T-helper 17 cell (primary cell): ENCODE measurements at places on chromosomes 5 and 9.

DNA sequence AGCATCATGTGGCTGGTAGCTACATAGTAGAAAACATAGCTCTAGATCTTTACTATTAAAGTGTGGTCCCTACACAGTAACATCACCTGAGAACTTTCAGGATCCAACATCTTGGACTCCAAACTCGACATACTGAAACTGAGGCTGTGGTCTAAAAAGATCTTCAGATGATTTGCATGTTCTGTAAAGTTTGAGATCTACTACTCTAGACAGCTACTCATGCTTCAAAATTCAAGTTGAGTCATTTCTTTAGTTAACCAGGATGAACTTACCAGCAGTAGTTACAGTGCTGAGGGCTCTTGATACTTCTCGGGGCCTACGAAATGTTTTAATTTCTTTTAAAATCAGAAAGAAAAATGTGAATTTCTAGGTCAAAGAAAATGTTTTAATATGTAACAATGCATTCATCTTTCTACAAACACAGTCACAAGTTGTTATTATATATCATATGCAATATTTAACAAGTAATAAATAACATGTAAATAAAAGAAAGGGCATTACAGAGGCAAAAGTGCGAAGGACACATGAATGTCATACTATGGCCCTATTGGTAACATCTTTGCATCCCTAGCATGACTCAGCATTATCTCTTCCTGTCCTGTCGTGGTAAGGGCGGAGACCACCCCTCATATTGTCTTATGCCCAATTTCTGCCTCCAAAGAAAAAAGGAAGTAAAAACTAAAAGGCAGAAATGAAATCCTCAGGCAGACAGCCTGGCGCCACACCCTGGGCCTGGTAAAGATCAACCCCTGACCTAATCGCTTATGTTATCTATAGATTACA lies 563.9 kb upstream of the TLE4 start:
- no peaks in the 10 kb centered on the region for H3K4me1 ChIP-seq
- H3K4me3 ChIP-seq, result no peak overlapping the region
- H3K27me3 ChIP-seq, result no peaks in the 10 kb centered on the region
- H3K36me3 ChIP-seq, result no peaks in the 10 kb centered on the region
- H3K27ac ChIP-seq, result no peak overlapping the region

- no peak overlapping the region for H3K27ac ChIP-seq
- DNase-seq, result no peak
- no peaks in the 10 kb centered on the region for H3K4me1 ChIP-seq
- H3K4me3 ChIP-seq, result no peak overlapping the region
- H3K27me3 ChIP-seq, result peaks cover 63% of the 10 kb centered on the region
These were observed 8.4 kb downstream of the IRX2 start for GRCh38 chr5:2742921-2743679.

GRCh38 chr5:135140446-135141204 lies 106.6 kb upstream of the PITX1 start:
- peaks cover 15% of the 10 kb centered on the region for H3K27me3 ChIP-seq
- H3K4me3 ChIP-seq, result no peak overlapping the region
- no peaks in the 10 kb centered on the region for H3K36me3 ChIP-seq
- no peak overlapping the region for H3K27ac ChIP-seq
- no peak for DNase-seq

GRCh38 chr5:94064025-94064424 lies 322.6 kb upstream of the POU5F2 start:
- no peaks in the 10 kb centered on the region for H3K27me3 ChIP-seq
- DNase-seq, result no peak
- no peak overlapping the region for H3K4me3 ChIP-seq
- H3K4me1 ChIP-seq, result peaks cover 4% of the 10 kb centered on the region
- H3K36me3 ChIP-seq, result peaks cover 8% of the 10 kb centered on the region

DNA sequence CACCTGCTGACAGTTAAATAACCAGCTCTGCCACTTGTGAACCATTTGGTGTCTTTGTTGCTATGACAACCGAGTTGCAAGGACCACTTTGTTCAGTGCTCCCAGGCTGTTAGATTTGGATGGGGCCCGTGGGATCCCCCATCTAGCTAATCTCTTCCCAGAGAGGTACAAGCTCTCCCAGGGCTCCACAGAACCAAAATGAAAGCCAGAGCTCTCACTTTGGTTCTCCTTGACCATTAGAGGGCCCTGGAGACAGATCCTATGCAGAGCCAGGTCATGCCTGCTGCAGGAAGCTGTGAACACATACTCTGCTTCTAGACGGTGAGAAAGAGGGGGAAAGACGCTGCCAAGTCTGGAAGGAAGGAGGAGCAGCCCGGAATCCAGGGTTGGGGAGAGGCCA lies 224.6 kb downstream of the GABBR2 start:
- no peak for DNase-seq
- H3K4me1 ChIP-seq, result no peaks in the 10 kb centered on the region
- H3K36me3 ChIP-seq, result no peaks in the 10 kb centered on the region

DNA sequence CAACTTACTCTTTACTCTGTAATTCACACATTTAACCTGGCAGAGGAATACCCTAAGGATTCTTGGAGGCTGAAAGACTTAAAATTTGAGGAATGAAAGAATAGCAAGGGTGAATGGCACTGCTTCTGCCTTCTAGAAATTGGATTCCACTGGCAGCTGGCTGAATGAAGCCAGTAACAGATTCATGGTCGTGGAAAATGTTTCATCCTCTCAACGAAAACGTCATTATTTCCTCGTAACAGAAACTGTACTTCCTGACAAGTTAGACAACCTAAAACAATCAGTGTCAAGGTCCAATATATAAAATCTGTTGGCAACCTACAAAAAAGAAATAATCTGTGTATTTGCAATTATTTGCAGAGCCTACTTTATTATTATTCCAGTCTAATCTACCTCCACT lies 39.7 kb downstream of the BNC2 start:
- no peak overlapping the region for H3K27ac ChIP-seq
- H3K4me3 ChIP-seq, result no peak overlapping the region
- no peak for DNase-seq
- no peaks in the 10 kb centered on the region for H3K4me1 ChIP-seq
- no peaks in the 10 kb centered on the region for H3K27me3 ChIP-seq

GRCh38 chr9:116191576-116192415 lies 38.2 kb downstream of the PAPPA start:
- no peaks in the 10 kb centered on the region for H3K36me3 ChIP-seq
- H3K4me3 ChIP-seq, result no peak overlapping the region
- H3K4me1 ChIP-seq, result no peaks in the 10 kb centered on the region
- no peak overlapping the region for H3K27ac ChIP-seq
- no peak for DNase-seq

DNA sequence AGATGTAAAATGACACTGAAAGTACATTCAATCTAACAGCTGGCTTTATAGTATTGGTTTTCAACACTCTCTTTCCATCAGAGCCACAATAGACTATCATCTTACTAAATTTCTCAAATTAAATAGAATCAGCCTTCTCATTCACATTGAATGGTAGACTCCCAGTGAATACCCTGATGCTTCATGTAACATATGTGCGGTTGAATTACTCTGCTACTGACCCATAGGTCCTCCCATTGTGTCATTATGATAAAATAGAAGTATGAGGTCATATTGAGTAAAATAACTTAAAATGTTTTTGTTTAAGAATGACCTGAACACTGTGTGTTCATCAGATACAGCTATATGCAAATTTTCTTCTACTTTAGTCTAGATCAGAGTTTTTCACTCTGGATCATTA lies 75.9 kb upstream of the ADAMTSL1 start:
- no peak overlapping the region for H3K4me3 ChIP-seq
- no peak for DNase-seq
- no peak overlapping the region for H3K27ac ChIP-seq
- no peaks in the 10 kb centered on the region for H3K36me3 ChIP-seq
- no peaks in the 10 kb centered on the region for H3K4me1 ChIP-seq

- no peak overlapping the region for H3K4me3 ChIP-seq
- no peaks in the 10 kb centered on the region for H3K27me3 ChIP-seq
These were observed 986.9 kb downstream of the CDH18 start for GRCh38 chr5:19001054-19001453.

- no peaks in the 10 kb centered on the region for H3K36me3 ChIP-seq
- H3K27me3 ChIP-seq, result no peaks in the 10 kb centered on the region
- no peak overlapping the region for H3K27ac ChIP-seq
- no peaks in the 10 kb centered on the region for H3K4me1 ChIP-seq
These were observed 18.6 kb upstream of the KDM4C start for GRCh38 chr9:6739218-6739617.

GRCh38 chr5:116453988-116454411 lies 120.6 kb downstream of the SEMA6A start:
- DNase-seq, result no peak
- no peaks in the 10 kb centered on the region for H3K27me3 ChIP-seq
- H3K27ac ChIP-seq, result no peak overlapping the region
- H3K4me3 ChIP-seq, result no peak overlapping the region

- H3K4me3 ChIP-seq, result no peak overlapping the region
- H3K36me3 ChIP-seq, result no peaks in the 10 kb centered on the region
These were observed 191.9 kb upstream of the SLC27A6 start for GRCh38 chr5:128773378-128773777.

- DNase-seq, result no peak
- H3K36me3 ChIP-seq, result peaks cover 3% of the 10 kb centered on the region
- H3K27me3 ChIP-seq, result peaks cover 21% of the 10 kb centered on the region
- no peak overlapping the region for H3K27ac ChIP-seq
- H3K4me1 ChIP-seq, result no peaks in the 10 kb centered on the region
These were observed 53.9 kb upstream of the PITX1 start for GRCh38 chr5:135087950-135088349.

- no peaks in the 10 kb centered on the region for H3K4me1 ChIP-seq
- H3K27ac ChIP-seq, result no peak overlapping the region
- peaks cover 19% of the 10 kb centered on the region for H3K27me3 ChIP-seq
- H3K36me3 ChIP-seq, result no peaks in the 10 kb centered on the region
- H3K4me3 ChIP-seq, result no peak overlapping the region
These were observed 106.5 kb upstream of the CCDC112 start for GRCh38 chr5:115402822-115403577.

GRCh38 chr9:96611302-96611701 lies 8.3 kb downstream of the CDC14B start:
- H3K27ac ChIP-seq, result no peak overlapping the region
- peaks cover under 1% of the 10 kb centered on the region for H3K4me1 ChIP-seq
- no peak for DNase-seq
- peaks cover 68% of the 10 kb centered on the region for H3K27me3 ChIP-seq

DNA sequence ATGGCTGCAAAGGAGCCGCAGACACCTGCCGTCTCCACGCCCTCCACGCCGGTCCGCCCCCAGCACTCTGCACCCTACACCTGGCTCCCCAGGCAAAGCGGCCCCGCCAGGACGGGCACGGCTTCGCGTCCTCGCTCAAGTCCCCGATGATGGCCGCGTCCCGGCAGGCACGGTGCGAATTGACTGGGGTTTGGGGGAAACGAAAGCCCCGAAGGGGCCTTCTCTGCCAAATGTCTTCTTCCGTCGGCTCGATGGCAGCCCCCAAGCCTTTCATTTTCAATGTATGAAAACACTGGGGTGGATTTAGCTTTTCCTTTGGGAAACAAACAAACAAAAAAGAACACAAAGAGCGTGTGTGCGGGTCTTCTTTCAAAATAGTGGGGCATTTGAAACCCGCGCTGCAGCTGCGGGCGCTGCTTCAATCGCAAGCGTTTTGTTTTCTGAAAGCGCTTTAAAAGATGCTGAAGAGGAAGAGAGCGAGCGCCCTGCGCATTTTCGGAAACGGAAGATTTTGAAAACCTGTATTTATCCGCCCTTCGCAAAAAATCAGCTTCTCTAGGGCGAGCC lies 160.0 kb downstream of the RMI1 start:
- peaks cover 3% of the 10 kb centered on the region for H3K36me3 ChIP-seq
- no peak overlapping the region for H3K27ac ChIP-seq
- H3K4me1 ChIP-seq, result peaks cover 10% of the 10 kb centered on the region
- H3K4me3 ChIP-seq, result peak overlapping the region; percentile 85

DNA sequence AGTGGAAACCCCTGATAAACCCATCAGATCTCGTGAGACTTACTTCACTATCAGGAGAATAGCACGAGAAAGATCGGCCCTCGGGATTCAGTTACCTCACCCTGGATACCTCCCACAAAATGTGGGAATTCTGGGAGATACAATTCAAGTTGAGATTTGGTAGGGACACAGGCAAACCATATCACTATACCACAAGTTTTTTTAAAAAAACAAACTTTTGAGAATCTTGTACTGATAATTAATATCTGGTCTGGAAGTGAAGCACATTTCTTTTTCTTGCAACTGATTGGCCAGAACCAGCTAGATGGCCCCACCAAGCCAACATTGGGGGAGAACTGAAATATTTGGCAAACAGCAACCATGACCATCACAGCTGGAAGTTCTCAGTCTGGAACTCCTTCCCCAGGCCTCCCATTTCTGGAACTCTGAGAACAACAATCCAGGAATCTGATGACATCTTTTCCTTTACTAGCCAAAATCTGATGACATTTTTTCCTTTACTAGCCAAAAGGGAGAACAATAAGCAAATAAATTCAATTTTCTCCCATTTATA lies 51.8 kb upstream of the CDKN2B start:
- H3K27me3 ChIP-seq, result no peaks in the 10 kb centered on the region
- no peak overlapping the region for H3K27ac ChIP-seq
- peaks cover 22% of the 10 kb centered on the region for H3K4me1 ChIP-seq

DNA sequence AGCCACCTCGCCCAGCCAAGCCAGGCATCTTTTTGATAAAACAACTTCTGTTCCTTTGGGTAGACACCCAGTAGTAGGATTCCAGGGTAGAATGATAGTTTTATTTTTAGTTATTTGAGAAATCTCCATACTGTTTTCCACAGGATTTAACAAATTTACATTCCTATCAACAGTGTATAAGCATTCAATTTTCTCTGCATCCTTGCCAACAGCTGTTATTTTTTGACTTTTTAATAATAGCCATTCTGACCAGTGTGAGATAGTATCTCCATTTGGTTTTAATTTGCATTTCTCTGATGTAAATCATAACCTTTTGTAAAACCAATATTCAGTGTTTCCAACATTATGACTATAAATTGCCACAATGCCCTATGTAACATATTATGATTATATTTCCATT lies 28.2 kb upstream of the CCNB1 start:
- H3K27ac ChIP-seq, result no peak overlapping the region
- H3K4me1 ChIP-seq, result no peaks in the 10 kb centered on the region
- peaks cover 5% of the 10 kb centered on the region for H3K36me3 ChIP-seq
- no peak overlapping the region for H3K4me3 ChIP-seq
- no peaks in the 10 kb centered on the region for H3K27me3 ChIP-seq

- DNase-seq, result no peak
- peak overlapping the region; percentile 37 for H3K4me3 ChIP-seq
- H3K27me3 ChIP-seq, result peaks cover 23% of the 10 kb centered on the region
- H3K4me1 ChIP-seq, result peaks cover 4% of the 10 kb centered on the region
- H3K27ac ChIP-seq, result peak overlapping the region; percentile 60
These were observed 72.1 kb downstream of the FEM1C start for GRCh38 chr5:115472271-115473025.

DNA sequence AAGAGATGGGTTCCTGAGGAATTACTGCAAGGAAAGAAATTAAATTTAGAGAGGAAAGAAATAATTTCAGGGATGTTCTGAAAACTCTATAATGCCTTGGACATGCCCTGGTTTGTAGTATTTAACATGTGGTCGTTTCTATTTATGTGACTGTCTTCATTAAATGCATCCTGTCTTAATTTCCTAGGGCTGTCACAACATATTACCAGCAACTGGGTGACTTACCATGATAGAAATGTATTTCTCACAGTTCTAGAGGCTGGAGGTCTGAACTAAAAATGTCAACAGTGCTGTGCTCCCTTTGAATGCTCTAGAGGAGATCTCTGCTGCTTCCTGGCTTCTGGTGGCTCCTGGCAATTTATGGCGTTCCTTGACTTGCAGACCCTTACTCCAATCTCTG lies 287.7 kb downstream of the FBXL7 start:
- H3K27ac ChIP-seq, result no peak overlapping the region
- no peak overlapping the region for H3K4me3 ChIP-seq
- no peaks in the 10 kb centered on the region for H3K27me3 ChIP-seq
- DNase-seq, result no peak
- H3K4me1 ChIP-seq, result no peaks in the 10 kb centered on the region
